CD4-positive, alpha-beta memory T cell (primary cell): ENCODE measurements at places on chromosomes 11 and 22.

DNA sequence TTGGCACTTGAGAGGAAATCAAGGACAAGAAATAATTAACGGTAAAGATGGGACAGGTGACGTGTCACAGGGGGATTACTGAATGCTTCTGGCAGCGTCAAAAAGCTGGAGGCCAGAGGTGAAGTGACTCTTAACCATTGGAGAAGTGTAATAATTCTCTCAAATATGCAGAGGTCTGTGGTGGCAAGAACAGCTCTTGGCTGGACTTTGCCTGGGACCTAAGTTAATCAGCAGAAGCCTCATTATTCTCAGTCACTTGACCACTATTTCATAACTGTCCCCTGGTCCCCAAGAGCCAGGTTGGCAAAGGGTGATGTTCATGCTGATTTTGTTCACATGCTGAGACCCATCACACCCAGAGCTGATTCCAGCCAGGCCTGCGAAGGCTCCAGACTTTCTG lies 72.9 kb downstream of the TIMP3 start:
- H3K4me3 ChIP-seq = no peak overlapping the region
- no peaks in the 10 kb centered on the region for H3K36me3 ChIP-seq
- H3K27ac ChIP-seq = no peak overlapping the region
- H3K27me3 ChIP-seq = no peaks in the 10 kb centered on the region
- no peak for DNase-seq

GRCh38 chr11:61361237-61361740 lies 393 bp downstream of the CYB561A3 start:
- DNase-seq = no peak
- peak overlapping the region; percentile 87 for H3K4me3 ChIP-seq
- peaks cover 27% of the 10 kb centered on the region for H3K4me1 ChIP-seq
- peaks cover 17% of the 10 kb centered on the region for H3K36me3 ChIP-seq
- H3K27me3 ChIP-seq = no peaks in the 10 kb centered on the region

GRCh38 chr11:41414771-41415440 lies 44.5 kb downstream of the LRRC4C start:
- DNase-seq = no peak
- H3K4me1 ChIP-seq = no peaks in the 10 kb centered on the region
- H3K36me3 ChIP-seq = no peaks in the 10 kb centered on the region
- no peaks in the 10 kb centered on the region for H3K27me3 ChIP-seq
- H3K4me3 ChIP-seq = no peak overlapping the region

DNA sequence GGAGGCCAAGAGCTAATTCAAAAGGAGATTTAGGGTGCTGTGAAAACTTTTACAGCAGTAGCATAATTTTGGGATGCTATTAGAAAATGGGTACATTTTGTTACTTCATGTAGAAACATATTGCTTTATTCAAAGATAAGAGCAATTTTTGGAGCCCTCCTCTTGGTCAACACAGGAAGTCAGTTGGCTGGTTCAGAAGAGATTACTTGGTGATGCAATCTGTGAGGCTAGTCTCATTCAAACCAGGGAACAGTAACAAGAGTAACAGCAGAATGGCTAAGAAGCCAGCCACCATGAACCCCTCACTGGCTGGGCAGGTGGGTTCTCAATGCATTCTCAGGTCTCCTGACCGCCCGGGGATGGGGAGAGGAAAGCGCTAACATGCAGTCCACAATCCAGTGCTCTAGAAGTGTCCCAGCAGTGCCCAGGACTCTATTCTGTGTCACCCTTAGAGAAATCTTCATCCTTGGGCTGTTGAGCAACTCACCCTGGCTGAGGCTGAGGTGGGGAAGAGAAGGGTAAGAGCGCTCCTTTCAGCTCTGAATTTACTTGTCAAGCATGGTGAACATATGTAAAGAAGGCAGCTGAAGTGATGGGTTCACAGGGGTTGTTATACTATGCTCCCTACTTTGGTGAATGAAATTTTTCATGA lies 262.2 kb upstream of the UBASH3B start:
- DNase-seq = no peak
- no peaks in the 10 kb centered on the region for H3K4me1 ChIP-seq
- H3K27ac ChIP-seq = no peak overlapping the region
- no peak overlapping the region for H3K4me3 ChIP-seq
- H3K27me3 ChIP-seq = no peaks in the 10 kb centered on the region

DNA sequence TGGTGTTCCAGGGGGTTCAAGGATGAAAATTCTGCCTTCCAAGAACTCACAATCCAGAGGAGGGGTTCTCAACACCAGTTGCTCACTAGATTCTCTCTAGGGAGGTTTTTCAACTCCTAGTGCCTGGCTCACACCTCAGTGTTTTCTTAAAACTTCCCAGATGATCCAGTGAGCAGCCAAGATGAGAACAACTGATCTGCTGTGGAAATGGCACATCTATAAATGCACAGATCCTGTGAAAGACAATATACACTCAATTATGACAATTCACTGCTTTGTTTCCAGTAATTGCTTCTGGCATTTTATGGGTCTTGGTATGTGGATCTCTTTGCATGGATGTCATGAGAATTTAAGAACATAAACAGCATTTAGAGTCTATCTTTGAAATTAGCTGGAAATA lies 45.2 kb upstream of the PRSS23 start:
- H3K36me3 ChIP-seq = no peaks in the 10 kb centered on the region
- no peaks in the 10 kb centered on the region for H3K4me1 ChIP-seq
- H3K4me3 ChIP-seq = no peak overlapping the region
- H3K27me3 ChIP-seq = no peaks in the 10 kb centered on the region
- H3K27ac ChIP-seq = no peak overlapping the region

DNA sequence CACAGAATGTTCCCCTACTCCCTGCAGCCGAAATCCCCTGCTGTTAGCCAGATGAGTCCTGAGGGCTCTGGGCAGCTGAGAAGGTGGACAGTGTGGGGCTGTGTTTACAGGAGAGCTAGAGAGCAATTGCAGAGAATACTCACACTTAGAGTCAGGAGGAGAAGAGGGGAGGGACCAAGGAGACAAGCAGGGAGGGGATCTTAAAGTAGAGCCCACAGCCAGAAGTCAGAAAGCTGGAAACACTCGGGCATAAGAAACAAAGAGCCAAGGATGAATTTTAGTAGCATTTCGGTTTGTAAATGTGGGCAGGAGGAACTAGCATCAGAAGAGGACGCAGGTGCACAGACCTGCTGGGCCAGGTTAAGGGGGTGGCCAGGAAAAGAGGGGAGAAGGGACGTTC lies 1435.9 kb downstream of the BRD1 start:
- no peaks in the 10 kb centered on the region for H3K36me3 ChIP-seq
- no peak overlapping the region for H3K27ac ChIP-seq
- no peak for DNase-seq
- H3K4me3 ChIP-seq = no peak overlapping the region

GRCh38 chr11:73186294-73186850 lies 31.7 kb upstream of the P2RY2 start:
- no peaks in the 10 kb centered on the region for H3K4me1 ChIP-seq
- no peak overlapping the region for H3K27ac ChIP-seq
- no peak overlapping the region for H3K4me3 ChIP-seq
- no peaks in the 10 kb centered on the region for H3K36me3 ChIP-seq
- H3K27me3 ChIP-seq = no peaks in the 10 kb centered on the region

GRCh38 chr11:82267186-82267585 lies 466.5 kb downstream of the FAM181B start:
- DNase-seq = no peak
- no peak overlapping the region for H3K4me3 ChIP-seq
- no peaks in the 10 kb centered on the region for H3K4me1 ChIP-seq
- H3K27me3 ChIP-seq = no peaks in the 10 kb centered on the region
- H3K27ac ChIP-seq = no peak overlapping the region
